ENCODE measurements at places on chromosomes 1 and 21.

DNA sequence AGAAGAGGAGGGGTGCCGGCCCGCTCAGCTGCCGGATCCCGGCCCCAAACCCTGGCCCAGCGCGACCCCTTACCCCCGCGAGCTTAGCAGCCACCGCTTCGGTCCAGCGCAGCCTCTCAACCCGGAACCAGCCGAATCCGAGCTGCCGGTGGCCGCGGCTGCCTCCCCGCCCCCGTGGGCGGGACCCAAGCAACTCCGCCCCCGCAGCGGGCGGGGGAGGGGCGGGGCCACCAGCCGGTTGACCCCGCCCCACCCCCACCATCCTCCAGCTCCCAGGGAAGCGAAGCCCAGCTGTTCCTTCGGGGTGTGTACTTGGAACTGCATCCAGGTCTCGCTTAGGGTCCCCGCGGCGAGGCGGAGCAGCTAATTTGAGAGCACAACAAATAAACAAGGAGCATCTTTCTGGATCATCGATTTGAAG, at the start of gene TRIM62:
TRIM62 (minus strand) TSS at position 123 of the 421 bp plus-strand sequence. CDS start 611 bp downstream, outside the sequence.
- peak; percentile 70 for DNase-seq

DNA sequence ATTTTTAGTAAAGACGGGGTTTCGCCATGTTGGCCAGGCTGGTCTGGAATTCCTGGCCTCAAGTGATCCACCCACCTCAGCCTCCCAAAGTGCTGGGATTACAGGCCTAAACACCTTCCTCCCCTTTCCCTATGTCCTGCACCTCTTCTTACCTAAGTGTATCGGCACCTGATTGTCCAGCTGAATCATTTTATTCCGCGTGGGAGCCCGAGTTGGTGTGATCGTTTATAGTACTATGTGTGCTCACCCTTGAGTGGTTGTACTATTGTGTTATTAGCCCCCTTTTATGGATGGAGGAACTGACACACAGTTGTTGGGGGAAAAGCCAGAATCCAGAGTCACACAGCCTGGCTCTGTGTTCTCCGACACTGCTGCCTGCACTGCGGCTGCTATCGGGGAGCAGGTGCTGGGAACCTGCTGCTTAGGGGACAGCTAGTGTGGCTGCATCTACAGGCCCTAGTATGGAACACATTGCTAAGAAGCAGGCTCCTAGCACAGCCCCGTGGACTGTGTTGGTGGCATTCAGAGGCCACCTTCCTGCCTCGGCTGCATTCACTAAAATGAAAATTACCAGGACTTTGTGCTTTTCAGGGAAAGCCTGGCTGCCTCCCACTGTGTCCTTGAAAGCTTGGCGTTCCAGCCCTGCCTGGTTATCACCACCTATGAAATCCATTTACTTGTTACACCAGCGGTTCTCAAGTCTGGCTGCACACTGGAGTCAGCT, 21.6 kb downstream of the ENO1 start:
- DNase-seq: no peak

DNA sequence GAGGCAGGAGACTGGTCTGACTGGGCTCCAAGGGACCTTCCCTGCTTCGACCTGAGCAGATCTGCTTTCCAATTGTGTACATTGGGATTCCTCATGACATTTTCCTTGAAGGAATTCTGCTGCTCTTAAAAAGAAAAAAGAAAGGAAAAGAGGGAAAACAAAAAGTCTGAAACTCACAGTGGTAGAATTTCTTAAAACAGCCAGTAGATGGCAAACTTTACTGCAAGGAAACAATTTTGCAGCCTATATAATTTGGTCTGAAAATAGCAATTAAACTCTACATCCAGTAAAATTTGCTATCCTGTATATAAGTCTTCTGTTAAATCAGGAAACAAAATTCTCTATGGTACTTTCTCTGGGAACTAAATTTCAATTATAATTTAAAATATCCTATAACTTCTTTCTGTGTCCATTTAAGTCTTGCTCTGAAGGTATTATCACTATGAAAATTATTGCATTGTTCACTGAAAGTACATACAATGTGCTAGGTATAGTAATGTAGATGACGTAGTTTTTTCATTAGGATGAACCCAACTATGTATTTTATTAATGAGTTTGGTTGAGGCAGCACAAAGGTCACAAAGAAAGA, 59.8 kb downstream of the CRB1 start:
- no peak for DNase-seq

DNA sequence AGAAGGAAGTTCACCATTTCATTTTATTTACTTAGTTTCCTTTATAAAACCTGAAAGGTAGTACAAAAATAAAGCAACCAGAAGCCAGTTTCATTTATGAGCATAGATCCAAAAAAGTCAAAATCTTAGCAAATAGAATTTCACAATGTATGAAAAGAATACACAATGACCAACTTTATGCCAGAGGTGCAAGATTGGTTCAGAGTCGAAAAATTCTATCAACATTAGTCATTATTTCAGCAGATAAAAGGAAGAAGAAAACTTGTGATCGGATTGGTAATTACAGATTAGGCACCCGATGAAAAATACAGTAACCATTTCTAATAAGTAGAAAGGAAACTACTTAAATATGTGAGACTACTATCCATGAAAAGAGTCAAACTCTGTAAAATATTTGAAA, 89.1 kb downstream of the ITSN1 start:
- no peak for DNase-seq

DNA sequence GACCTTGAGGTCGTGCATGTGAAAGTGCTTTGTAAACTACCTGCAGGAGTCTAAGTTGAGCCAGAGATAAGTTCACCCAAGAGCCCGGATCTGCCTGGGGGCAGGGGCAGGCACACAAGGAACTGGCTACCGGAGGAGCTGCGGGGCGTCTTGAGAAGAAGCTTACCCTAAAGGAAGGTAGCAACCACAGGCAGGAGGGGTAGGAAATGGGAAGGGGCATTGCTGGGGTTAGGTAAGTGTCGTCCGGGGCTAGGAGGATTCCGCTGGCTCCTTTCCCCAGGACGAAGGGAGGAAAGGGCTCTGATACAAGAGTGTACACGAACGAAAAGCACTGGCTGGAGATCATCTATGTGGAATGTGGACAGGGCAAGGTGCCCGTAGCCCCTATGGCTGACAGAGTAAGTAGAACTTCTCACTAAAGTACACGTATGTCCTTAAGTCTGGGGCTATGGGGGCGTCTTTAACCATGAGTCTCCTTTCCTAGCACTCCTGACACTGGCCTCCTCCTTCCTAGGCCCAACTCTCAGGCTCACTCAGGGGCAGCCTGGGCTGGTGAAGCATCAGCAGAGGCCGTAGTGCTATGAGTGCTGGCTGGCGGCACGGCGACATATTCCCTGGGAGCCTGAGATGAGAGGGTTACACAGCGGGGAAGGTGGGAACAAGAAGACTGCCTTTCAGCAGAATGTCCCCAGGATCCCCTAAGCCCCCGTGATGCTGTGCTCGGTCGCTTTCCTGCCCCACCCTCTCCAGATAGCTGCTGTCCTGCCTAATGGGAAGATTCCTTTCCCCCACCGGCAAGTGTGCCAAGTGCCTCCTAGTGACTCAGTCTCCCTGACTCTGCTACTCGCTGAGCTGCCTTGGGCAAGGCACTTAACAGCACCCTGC, 9.1 kb upstream of the GALNT2 start:
- no peak for DNase-seq

DNA sequence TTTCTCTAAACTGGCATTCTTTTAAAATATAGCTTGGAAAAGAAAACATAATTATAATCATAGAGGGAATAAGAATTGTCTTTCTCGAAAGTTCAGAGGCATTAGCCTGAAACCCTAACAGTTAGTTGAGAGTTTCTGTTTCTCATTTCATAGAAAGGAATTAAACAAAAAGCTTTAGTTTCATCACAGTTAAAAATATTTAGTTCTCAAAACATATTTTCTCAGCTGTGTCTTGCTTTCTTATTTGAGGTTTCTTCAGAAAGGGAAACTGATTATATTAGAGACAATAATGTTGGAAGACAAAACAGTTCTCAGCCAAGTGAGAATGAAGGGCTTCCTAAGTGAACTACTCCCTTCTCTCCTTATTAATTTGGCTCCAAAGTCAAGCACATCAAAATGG, 75.4 kb upstream of the C1orf105 start:
- no peak for DNase-seq

DNA sequence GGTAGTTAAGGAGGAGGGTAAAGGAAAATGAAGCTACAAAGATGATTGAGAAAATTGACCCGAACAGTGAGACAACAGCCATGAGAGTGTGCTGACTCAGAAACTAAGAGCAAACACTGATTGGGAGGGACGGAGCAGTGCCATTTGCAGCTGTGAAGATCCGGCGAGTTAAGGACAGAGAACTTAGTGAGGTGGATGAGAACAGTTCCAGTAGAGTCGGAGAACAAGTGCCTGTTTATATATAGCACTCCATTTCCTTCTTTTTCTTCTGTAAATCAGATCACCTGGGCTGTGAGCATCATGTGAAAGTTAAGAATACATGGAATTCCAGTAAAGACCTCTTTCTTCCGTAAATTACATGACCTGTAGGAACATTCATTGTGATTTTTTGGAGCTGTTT, 145.7 kb downstream of the KCNK2 start:
- no peak for DNase-seq

DNA sequence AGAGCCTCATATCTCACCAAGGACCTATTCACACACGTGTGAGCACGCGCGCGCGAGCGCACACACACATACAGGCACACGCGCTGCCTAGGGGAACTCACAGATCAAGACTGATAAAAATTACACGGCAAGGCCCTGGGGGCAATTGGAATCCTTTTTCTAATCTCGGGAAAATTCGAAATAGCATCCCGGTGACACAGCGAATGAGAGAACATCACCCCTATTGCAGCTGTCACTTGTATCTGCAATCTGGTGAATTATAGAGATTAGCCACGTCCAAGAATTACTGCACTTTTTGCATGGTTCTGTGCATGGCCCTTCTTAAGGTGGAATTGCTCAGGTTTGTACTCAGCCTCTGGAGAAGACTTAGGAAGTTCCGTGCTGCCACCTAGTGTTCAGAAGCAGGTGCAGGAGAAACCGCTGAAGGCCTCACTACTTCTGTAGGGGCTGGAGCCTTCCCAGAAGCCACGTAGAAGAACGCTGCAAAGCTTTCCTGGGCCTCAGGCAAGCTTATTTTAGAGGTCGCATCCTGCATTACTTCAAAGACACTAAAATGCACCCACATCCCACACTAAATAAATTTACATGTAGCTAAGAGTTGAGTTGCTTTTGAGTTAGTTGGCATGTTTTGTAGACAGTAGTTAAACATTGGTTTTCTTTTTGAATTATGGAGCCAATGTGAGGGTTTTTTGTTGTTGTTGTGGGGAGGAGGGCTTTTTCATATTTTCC, 229.2 kb upstream of the CAMK1G start:
- peak; percentile 71 for DNase-seq

- DNase-seq: no peak
Measured at GRCh38 chr1:52192436-52192835, 50.5 kb downstream of the ZFYVE9 start.

- DNase-seq: no peak
Measured at GRCh38 chr1:184114818-184115398, 63.4 kb downstream of the TSEN15 start.

DNA sequence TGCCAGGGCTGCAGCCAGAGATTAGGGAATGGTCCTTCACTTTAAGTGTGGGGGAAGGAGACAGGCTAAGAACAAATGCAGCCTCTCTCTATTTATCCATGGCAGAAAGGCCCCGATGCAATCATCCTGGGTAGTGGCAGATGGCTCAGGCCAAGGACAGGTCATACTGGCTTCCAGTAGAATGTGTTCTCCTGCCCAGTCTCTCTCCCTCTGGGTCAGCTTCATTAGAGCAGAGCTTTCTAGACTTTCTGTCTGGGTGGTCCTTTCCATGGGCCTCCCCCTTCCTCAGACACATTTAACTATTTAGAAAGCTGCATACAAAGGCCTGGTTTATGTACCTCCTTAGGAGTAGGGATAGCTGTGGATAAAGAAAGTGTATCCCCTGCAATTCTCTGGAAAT, 4.8 kb upstream of the PTCH2 start:
- DNase-seq: no peak

DNA sequence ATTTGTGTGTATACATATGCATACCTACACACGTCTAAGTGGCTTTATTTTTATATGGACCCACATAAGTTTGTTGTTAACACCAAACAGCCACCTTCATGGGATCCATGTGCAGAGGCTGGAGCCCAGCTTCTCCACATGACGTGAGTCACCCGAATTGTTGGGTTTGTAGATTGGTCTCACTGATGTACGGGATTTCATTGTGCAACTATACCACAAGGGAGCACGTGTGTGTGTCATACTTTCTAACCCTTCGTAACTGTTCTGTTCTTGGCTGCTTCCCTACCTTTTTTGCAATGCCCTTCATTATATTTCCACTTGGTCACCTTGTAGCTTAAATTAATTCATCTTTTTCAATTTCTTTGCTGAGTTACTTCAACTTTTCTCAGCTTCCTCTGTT, 21.0 kb downstream of the SPRTN start:
- peak; percentile 57 for DNase-seq

GRCh38 chr1:104933846-104934245, 1184.1 kb downstream of the AMY1C start:
- no peak for DNase-seq

DNA sequence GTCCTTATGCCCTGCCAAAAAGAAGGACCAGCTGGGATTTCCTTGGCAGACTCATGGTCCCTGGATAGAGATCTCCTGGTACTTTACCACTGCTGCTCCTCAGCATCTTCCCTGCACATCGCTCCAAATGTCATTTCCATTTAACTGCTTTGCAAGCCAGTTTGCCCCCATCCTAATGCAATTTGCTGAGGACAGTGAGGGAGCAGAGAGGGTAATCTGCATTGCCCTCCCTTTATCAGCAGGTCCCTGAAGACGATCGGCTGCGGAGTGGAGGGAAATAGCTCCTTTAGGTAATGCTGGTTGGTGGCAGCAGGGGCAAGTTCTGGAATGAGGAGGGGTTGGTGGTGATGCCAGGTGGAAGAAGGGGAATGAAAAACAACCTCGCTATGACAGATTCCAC, 2.7 kb downstream of the PLXNA2 start:
- no peak for DNase-seq

GRCh38 chr1:38736399-38736798, 123.2 kb downstream of the RRAGC start:
- no peak for DNase-seq

GRCh38 chr1:2179283-2180013, 15.1 kb downstream of the FAAP20 start:
- no peak for DNase-seq

- no peak for DNase-seq
Measured at GRCh38 chr1:228976316-228976715, 241.0 kb downstream of the RHOU start.

DNA sequence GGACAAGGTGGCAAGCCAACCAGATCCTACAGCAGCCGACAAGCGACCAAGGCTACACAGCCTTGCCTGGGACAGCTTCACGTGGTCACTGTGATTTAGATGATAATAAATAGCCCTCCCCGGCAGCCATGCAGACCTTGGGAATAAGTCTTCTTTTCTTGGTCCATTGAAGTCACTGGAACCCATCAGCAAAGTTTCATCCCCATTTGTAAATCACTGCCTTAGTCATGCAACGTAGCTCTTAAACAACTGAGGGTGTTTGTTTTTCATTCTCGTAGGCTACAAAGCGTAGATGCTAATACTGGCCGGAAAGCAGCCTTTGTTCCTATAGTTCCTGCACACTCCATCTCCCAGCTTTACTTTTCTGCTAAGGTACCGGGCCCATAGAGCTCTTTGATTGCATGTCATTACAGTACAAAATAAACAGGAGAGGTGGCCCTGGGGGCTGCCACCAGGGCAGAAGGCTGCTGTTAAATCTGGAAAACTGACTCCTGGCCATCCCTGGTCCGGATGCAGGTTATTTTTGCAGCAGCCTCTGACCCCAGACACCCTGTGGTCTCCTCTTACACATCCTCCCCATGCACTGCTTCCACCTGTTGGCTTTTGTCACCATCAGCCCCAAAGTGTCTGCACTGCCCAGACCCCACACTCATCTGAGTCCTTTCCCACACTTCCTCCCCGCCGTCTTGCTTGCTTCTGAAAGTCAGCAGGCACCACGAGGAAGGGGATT, 105.5 kb downstream of the TOMM20 start:
- no peak for DNase-seq
